ENCODE measurements at places on chromosomes 13 and 19.

DNA sequence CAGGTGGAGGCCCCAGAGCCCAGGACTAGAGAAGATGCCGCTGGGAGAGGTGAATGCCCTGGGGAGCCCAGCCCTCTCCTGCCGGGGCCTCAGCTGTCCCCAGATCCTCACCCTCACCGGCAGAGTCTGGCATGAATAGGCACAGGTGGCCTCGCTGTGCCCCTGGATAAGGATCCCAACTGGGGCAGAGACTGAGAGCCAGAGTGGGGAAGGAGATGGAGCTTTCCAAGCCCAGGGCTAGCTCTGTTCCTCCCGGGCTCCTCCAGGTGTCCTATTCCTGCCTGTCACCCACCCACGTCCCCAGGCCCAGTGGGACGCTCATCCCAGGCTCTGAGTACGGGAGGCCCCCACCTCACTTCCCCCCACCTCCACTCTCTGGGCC is 16.5 kb downstream of the PRR36 start:
- DNase-seq = no peak

DNA sequence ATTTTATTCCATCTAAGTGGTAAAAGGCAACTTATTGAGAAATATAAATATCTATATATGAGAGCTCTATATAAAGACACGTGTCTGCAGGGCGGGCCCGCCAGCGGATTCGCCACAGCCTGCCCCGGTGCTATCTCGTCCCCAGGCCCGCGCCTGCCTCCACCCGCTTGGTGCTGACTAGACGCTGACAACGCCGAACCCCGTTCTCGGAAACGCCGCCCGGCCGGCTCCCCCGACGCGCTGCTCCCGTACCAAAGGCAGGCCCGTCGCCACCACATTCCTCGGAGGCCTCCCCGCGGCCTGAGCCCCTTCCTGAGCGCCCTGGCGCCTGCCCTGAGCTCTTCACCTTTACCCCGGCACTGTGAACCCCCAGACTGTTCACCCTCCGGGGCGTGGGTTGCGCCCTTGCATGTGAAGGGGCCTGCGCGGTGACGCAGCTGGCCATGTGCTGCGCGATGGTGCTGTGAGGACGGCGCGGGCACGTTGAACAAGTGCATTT is 6.0 kb downstream of the PLEKHJ1 start:
- DNase-seq = no peak

DNA sequence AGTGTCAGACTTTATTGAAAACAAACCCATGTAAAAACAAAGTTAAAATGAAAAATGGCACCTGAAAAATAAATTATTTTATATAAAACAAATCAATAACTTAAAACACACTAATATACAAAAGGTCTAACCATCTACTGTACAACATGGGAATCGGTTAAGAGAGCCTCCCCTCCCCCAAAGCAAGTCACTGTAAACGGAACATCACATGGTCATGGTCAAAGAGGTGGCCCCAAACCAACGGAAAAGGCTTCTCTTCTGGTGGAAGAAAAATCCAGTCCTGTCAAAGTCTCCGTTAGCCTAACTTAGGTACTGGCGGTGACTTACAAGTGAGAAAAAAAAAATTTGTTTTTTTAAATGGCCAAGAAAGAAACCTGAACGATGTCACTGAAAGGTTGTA is 15.7 kb upstream of the TIMM44 start:
- no peak for DNase-seq

- DNase-seq = no peak
Measured at GRCh38 chr19:47230921-47231214, at the start of gene BBC3. TSS of gene BBC3 (minus strand) at chr19:47231199. CDS start at chr19:47228431, 2,768 bp downstream.

DNA sequence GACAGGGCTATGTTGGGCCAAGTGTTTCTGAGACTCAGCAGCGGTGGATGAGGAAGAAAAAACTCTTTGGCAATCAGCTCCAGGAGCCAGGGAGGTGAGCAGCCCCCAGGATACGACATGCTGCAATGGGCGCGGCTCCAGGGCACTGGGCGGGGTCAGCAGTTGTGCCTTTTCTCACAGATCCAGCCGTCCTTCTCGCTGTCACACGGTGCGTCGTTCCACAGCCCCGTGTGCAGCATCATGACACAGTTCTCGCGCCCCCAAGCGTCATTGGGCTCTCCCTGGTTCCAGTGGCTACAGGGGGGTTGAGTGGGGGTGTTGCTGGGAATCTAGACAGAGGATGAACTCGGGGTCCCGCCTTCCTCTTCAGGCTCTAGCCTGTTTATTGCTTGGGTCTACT is 2.7 kb downstream of the CLEC4G start:
- DNase-seq = no peak

GRCh38 chr13:82341116-82341515 is 1541.2 kb downstream of the SLITRK1 start:
- DNase-seq = no peak

DNA sequence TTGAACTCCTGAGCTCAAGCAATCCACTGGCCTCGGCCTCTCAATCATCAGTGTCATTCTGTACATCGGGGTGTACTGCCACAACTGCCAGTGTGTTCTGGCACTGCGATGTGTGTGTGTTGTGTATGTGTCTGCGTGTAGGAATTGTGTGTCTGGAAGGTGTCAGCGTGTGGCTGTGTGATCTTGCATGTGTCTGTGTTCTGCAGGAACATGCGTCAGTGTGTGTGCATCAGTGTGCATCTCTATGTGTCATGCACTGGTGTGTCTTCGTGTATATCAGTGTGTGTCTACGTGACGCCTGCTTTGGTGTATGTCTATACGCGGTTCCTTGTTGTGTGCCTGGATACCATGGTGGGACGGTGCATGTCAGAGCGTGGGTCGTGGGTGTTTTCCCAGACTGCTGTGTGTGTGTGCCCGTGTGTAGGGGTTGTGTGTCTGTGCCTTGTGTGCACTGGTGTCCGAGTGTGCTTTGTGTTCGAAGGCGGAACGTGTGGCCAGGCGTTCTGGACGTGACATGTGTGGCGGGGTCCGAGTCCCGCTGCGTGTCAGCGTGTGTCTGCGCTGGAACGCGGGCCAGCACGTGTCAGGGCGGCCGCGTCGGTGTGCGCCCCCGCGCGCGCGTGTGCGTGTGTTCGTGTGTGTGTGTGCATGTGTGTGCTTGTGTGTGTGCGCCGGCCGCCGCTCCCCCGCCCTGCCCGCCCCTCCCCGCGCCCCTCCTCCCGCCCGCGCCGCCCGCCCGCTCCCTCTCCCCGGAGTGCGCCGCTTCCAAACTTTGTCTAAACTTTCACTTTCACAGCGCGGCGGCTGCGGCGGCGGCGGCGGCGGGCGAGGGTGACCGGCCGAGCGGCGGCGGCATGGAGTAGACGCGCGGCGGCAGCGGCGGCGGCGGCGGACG is at the start of gene NFIX:
NFIX (plus strand) TSS at position 775 of the 895 bp plus-strand sequence. CDS start 363 bp downstream, outside the sequence.
- no peak for DNase-seq

DNA sequence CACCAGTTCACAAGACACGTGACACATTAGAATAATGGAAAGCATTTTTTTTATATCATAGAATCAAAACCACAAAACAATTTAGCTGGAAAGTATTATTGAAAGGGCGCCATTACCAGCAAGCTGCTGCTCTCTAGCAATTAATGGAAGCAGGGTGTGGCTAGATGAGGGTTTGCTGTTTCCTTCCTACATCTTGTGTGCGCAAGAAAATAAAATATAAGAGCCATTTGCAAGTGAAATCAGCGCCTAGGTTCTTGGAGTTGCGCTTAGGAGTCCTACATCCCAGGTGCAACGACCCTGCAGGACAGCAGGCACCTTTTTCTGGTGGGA is 140.9 kb downstream of the ZNF536 start:
- no peak for DNase-seq

GRCh38 chr19:21474671-21475181 is 30.7 kb upstream of the ZNF429 start:
- DNase-seq = no peak

DNA sequence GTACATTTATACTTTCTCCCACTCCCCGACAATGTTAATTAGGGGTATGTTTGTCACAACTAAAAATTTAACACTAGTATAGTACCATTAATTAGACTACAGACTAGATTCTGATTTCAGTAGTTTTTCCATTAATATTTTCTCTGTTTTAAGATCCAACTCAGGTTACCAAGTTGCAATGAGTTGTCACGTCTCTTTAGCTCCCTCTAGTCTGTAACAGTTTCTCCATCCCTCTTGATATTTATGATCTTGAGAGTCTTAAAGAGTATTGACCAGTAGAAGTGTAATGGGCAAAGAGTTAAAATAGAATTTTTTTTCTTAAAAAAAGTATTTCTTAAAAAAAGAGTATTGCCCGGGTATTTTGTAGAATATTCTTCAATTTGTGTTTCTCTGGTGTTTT is 598.1 kb downstream of the TBC1D4 start:
- no peak for DNase-seq

DNA sequence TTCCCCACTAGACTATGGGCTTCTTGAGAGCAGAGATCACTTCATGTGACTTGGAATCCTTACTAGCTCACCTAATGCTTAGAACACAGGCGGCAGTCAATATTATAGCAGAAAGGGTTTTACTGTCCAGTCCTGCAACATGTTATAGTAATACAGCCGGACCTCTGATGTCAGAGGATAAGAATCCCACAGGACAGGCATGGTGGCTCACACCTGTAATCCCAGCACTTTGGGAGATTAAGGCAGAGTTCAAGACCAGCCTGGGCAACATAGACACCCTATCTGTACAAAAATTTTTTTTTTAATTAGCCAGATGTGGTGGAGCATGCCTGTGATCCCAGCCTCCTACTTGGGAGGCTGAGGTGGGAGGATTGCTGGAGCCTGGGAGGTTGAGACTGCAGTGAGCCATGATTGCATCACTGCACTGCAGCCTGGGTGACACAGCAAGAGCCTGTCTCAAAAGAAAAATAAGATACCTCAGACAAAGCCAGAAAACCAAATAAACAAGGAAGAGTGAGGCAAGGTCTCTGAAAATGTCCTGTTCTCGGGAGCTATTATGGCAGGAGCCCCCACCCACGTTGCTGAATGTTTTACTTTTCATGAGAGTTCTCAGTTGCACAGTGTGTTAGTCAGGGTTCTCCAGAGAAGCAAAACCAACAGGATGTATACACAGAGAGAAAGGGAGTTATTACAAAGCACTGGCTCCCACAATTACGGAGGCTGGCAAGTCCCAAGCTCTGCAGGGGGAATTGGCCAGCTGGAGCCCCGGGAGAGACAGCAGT is 100.8 kb downstream of the UBL3 start:
- no peak for DNase-seq

GRCh38 chr13:76164290-76164689 is 528.2 kb downstream of the LMO7 start:
- no peak for DNase-seq

GRCh38 chr13:19267746-19268145 is 86.1 kb upstream of the TUBA3C start:
- DNase-seq = no peak

DNA sequence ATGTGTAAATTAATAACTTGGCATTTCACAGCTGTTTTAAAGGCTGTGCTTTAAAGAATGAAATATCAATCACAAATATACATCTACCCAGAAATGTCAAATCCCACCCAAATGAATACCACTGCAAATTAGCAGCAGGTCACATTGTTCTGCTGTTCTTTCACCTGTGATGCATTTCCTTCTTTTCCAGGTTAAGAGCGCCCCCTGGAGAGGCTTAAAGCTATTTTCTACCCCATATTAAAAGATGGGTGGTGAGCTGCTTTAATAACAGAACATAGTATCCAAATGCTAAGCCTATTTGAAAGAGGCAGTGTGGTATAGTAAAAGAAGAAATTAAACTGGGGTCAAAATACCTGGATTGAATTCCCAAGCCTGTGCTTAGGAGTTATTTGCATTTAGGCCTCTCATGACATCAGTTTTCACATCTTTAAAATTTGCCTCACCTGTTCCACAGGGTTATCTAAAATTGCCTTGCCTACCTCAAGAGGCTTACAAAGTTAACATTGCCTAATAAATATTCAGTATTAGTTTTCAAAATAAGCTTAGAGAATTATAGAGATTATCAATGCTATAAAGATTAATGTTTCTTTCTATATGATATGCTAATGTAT is 396.9 kb upstream of the SLITRK5 start:
- no peak for DNase-seq
